ENCODE measurements at places on chromosomes 6 and 20. TPM values are rescaled to one million over a fixed set of nuclear protein-coding genes. Genes with fewer than 3 reads are reported as not detected.

GRCh38 chr6:51415501-51415900 is 596.8 kb downstream of the TFAP2B start:
- no peak for DNase-seq

GRCh38 chr20:46883892-46884291 is 10.8 kb upstream of the EYA2 start:
- DNase-seq: no peak

GRCh38 chr6:44399991-44400390 is 12.5 kb downstream of the CDC5L start:
- DNase-seq: no peak

DNA sequence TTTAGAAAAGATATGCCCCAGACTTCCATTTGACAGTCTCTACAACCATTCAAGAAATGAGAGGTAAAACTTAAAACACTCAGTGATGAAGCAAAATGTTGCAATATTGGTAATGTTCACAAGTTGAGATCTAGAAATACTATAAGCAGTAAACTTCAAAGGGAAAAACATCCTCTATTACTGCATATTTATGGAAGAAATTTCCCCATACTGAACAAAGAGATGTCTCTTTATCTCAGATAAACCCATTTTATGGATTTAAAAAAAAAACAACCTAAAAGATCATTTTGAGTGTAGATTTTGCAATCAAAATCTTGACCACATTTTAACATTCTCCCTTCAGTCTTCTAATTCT is 177.8 kb upstream of the TAB2 start:
- no peak for DNase-seq

- no peak for DNase-seq
These were observed 305.4 kb downstream of the UTRN start for GRCh38 chr6:144590532-144590931.

The OR12D3 gene
- total RNA-seq: not detected

The LRFN2 gene
- not detected for total RNA-seq

DNA sequence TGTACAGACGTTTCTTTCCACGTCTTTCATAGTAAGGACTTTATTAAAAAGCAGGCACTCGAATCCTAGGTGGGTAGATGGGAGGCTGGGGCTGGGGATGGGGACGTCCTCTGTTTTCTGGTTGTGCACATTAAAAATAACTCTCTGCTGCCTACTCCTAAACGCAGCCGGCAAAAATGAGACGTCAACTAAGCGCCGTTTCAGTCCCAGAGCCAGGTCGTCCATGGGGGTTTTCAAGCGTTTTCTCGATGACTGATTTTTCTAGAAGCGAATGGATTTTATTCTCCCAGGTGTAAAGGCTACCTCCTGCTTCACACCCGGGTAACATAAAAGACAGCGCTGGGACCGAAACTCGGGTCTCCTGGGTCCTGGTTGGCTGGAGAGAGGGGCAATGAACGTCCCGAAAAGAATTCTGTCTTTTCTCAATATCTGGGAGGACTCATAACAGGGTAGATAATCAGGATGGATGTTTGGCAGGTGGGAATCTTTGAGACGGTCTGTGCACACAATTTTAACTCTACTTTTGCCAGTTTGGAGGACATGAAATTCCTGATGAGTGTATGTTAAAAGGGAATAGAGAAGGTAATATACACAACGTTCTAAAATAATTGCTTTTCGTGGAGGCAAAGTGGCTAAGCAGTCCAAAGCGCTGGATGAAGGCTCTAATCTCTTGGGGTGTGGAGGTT is 25.2 kb downstream of the GPX6 start:
- peak; percentile 35 for DNase-seq

The ZNF334 gene
- 6.6 TPM for total RNA-seq

- DNase-seq: no peak
These were observed 93.7 kb downstream of the TCP11 start for GRCh38 chr6:35047265-35048011.

The C6orf58 gene
- total RNA-seq: not detected

The FILIP1 gene
- 9.9 TPM for total RNA-seq

- no peak for DNase-seq
These were observed 62.7 kb upstream of the TRAF3IP2 start for GRCh38 chr6:111668410-111668809.

- no peak for DNase-seq
These were observed 328.4 kb upstream of the KHDRBS2 start for GRCh38 chr6:62614442-62614841.

GRCh38 chr6:69881322-69882151 is 15.2 kb downstream of the COL19A1 start:
- DNase-seq: no peak

The DYNLT1 gene
- total RNA-seq: 118 TPM

- no peak for DNase-seq
These were observed 328.2 kb downstream of the PHF3 start for GRCh38 chr6:63963769-63964315.

DNA sequence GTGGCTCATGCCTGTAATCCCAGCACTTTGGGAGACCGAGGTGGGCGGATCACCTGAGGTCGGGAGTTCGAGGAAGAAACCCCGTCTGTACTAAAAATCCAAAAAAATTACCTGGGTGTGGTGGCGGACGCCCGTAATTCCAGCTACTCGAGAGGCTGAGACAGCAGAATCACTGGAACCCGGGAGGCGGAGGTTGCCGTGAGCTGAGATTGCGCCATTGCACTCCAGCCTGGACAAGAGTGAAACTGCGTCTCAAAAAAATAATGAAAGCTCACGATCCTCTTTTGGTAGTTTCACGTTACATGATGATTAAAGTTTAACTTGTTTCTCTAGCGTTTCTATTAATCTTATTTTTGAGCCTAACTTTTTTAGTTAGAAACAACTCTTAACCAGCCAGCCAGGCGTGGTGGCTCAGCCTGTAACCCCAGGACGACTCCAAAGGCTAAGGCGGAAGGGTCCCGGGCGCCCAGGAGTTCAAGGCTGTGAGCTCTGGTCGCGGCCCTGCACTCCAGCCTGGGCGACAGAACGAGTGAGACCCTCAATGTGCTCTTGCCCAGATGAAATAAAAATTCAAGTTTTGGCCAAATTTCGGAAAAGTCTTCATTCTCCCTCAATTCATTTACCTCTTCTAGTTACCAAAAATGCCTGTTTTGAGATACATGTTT is 1.2 kb upstream of the WRNIP1 start:
- DNase-seq: no peak
